ENCODE measurements at places on chromosomes 12 and 14.

DNA sequence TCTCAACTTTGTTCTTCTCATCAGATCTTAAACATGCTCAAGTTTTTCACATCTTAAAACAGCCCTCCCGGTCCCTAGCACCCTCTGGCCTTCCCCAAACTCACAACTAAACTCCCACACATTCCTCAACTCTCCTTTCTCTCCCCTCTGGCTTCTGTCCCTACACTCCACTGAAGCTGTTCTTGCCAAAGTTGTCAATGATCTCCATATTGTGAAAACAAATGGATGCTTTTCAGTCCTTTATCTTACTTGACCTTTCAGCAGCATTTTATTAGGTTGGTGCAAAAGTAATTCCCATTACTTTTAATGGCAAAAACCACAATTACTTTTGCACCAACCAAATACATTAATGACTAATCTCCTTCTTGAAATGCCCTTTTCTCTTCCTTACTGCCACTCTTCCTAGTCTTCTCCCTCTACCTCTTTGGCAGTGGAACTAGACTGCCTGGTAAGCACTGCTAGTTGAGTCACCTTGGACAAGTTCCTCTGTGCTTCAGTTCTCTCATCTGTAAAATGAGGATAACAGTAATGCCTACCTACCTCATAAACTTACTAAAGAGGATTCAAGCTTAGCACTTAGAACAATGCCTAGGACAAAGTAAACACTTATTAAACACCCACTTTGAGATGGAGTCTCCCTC is 16.0 kb downstream of the CERS5 start:
- no peak for DNase-seq

DNA sequence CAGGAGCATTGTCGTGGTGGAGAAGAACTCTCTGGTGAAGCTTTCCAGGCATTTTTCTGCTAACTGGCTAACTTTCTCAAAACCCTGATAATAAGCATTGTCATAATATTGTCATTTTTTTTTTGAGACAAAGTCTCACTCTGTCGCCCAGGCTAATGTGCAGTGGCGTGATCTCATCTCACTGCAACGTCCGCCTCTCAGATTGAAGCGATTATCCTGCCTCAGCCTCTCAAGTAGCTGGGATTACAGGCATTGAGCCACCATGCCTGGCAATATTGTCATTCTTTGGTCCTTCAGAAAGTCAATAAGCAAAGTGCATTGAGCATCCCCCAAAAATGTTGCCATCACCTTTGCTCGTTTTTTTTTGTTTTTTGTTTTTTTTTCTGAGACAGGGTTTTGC is 26.4 kb downstream of the C12orf71 start:
- DNase-seq, result no peak

GRCh38 chr12:19681007-19681406 is 241.7 kb downstream of the AEBP2 start:
- no peak for DNase-seq

DNA sequence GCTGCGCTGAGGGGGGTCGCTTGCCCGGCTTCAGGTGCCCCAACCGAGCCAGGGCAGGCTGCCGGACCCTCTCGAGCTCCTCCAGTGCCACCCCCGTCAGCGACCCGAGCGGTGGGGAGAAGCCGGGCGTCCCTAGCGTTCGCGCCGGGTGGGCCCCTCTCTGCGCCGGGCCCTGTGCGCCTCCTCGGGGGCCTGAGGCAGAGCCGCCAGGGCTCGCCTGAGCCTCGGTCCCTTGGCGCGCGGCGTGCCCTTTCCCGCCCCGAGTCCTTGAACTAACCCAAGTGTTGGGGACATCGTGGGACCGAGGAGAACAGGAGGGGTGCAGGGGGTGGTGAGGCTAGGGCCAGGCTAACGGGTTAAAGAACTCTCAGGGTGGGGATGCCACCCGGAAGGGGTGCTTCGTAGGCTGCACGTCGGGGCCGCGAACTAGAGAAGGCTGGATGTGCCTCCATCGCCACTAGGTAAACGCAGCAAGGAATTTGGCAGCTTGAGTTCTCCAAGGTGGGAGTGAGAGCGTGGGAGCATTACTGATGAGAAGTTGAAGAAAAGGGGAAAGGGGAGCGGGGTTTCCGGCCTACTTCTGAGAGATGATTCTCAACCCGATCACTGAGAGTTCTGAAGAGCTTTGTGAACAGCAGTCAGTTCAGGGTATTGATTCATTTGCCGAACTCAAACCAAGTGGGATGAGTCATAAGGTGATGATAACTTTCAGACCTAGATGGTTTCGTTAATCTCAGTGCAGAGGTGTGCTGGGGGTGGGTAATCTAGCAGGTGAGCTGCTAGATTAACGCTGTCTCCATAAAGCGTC is 618 bp downstream of the RNF34 start:
- DNase-seq, result peak; percentile 73

- no peak for DNase-seq
Measured at GRCh38 chr12:102331419-102331818, 133.8 kb upstream of the PMCH start.

GRCh38 chr12:46660719-46661109 is 165.1 kb downstream of the SLC38A4 start:
- DNase-seq, result no peak

- no peak for DNase-seq
Measured at GRCh38 chr12:13117029-13117428, 13.6 kb upstream of the GSG1 start.

DNA sequence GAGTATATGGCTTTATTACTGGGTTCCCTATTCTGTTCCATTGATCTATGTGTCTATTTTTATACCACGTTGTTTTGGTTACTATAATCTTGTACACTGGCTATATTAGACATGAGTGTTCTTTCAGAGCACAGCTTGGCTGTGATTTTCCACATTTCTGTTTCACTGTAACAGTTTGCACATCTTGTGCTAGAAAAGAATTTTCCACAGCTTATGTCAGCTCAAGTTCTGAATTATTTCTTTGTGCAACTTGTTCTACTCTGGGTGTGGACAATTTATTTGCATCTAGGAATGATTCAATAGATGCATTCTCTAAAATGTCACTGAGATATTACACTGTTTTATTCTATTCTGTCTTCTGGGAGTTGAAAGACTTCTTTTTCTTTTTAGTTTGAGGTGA is 28.4 kb upstream of the OR5AU1 start:
- no peak for DNase-seq

- no peak for DNase-seq
Measured at GRCh38 chr12:15701631-15702156, 87.5 kb downstream of the EPS8 start.

GRCh38 chr12:8887285-8887715 is 27.0 kb upstream of the PHC1 start:
- DNase-seq, result no peak

DNA sequence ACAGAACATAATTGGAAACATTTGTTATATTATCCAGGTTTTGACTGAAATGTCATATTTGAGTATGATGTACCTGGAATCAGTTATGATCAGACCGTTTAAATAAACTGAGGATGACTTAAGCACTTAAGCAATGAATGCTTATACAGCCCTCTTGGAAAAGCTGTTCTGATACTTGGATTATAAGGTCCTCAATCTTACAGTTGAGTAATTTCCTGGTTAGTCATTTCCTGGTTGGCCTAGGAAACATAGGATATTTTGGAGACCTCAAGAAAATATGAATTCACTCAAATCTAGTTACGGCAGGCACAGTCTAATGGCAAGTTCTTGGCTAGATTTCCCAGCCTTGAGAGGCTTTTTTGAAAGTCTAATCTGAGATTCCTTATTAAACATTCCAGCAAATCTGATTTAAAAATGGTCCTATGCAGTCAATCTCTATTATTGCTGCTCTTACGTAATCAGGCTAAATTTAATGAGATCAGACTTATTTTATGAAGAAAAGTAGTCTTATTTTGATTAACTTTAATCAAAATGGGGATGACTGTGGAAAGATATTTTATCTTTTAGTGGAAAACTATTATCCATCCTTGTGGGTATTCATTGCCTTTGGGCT is 447.2 kb downstream of the SNAPC1 start:
- no peak for DNase-seq

DNA sequence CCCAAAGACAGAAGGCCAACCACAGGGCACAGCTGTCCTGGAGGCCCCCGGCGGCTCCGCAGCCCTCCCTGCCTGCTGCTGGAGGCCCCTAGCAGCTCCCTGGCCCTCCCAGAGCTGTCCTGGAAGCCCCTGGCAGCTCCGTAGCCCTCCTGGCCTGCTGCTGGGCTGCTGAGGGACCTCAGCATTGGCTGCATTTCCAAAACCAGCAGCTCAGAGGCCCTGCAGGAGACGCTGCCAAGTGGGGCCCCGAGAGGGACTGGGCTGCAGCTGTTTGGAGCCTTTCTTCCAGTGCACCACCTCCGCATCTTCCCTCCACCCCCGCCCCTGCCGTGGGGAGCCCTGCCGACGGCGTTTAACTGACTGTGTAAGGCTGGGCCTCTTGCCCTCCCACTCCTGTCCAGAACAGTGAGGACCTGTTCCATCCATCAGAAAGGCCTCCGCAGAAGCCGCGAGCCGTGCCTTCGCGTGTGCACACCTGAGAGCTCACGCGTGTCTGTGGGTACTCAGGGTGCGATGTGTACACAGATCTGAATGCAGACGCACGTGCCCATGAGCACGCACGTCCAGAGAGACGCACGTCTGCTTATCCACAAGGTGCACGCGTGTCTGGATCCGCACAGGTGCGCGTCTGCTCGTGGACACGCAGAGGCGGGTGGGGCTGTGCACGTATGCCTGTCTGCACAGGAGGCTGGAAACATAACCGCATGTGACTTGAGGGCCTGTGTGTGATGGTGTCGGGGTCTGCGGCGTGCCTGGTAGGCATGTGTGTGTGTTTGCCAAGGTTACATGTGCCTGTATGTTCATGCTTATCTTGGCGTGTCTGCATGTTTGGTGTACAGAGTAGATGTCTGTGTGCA is 57.0 kb upstream of the FBRSL1 start:
- no peak for DNase-seq

GRCh38 chr14:81157431-81157830 is 63.3 kb downstream of the GTF2A1 start:
- no peak for DNase-seq

DNA sequence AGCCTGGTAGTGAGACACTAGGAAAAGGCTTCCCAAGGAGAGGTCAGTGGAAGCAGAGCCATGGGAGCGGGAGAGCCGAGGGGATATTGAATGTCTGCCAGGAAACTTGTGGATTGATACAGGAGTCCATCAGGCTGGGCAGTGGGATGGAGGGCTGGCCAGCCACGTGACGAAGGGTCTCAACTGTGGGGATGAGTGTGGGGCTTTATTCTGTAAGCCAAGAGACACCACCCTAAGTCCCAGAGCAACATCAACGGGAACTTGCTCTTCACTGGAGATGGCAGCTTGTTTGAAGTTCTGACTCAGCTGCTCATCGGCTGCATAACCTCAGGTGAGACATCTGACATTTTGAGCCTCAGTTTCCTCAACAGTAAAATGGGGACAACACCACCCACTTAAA is 197.8 kb downstream of the VRK1 start:
- DNase-seq, result no peak

DNA sequence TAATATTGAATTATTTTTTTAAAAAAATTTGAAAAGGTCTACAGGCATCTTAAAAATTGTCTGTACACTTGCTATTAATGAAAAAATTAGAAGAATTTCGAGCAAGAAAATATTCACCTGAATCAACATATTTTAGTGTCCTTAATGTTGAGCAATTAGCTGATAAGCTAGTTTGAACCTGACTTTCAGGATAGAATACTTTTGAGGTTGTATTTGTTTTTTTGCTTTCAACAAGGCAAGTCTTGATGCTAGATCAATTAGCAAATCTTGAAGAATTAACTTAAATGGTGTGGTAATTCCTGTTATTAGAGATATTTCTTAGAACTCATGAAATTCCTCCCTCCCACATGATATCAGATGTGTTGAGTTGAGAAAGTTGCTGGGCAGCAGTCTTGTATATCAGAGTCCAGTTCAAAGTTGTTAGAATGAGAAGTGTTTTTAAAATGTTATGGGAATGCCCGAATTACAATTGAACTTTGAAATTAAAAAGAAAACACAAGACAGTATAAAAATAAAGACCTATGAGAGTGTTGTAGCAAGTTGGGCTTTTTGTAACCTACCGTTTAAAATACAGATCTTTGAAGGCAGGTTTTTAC is 119.2 kb downstream of the TRMT5 start:
- DNase-seq, result no peak

GRCh38 chr14:90198541-90199060 is 57.8 kb upstream of the PSMC1 start:
- DNase-seq, result no peak

DNA sequence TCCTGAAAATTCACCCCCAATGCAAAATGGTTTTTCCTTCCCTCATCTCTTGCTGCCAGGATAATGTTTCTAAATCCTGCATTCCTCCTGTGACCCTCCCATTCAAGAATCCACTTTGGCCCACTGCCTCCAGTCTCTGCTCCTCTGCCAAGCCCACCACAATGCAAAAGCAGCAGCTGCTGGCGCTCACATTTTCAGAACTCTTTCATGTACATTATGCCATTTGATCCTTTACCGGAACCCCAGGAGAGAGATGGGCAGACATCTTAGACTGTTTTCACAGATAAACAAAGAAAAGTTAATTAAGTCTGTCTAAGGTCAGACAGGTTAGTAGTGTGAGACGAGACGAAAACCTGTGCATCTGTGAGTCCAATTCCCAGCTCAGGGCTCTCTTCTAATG is 12.9 kb downstream of the LRIG3 start:
- no peak for DNase-seq

- peak; percentile 67 for DNase-seq
Measured at GRCh38 chr14:73236157-73236556, 1.1 kb upstream of the PAPLN start.

GRCh38 chr12:72836194-72836593 is 564.0 kb downstream of the TRHDE start:
- no peak for DNase-seq

GRCh38 chr12:124764451-124764850 is 99.2 kb downstream of the SCARB1 start:
- DNase-seq, result peak; percentile 95

DNA sequence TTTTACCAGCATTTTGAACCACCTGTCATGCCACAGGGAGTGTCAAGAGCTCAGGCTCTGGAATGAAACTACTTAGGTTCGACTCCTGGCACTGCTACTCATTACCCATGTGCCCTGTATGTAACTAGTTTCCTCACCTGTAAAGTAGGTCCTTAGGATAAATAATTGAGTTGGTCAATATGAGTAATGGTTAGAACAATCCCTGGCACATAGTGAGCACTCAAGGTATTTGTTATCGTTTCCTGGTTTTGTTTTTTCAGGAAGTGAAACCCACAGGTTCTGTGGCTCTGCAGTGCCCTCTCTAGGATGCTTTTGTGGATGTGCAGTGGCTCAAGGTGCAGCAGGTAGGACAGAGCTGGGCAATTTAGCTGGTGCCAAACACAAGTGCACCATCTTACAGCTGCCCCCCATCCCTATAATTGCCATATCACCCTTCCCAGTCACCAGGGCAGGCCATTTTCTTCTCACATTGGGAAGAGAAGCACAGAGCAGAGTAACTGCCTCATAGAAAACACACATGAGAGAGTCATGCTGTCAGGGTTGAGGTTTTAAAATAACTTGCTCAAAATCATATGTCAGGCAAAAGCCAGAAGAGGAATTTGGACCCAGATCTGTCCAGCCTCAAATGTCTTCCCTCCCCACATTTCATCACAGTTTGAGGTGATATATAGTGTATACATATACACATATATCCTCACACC is 297.5 kb downstream of the RPAP3 start:
- peak; percentile 89 for DNase-seq
